ENCODE measurements at places on chromosomes 6 and 20.

DNA sequence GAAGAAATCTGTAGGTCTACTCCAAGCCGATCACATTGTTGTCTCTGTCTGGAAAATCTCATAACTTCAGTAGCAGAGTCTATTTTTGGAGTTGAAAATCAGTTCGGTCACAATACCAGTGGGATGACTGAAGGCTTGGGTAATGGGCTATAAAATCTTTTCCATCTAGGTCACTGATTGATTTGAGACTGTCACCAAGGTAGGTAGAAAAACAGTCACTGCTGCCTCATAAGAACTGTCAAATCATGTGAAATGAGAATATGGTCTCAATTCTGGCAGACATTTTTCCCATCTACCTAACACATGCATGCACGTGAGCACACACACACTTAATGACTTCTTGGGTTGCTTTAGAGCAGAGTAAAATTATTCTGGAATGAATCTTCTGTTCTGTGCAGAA, 1162.8 kb upstream of the CITED2 start:
- no peak for DNase-seq

- peak; percentile 39 for DNase-seq
Measured at GRCh38 chr6:25442898-25443297, 163.7 kb downstream of the CARMIL1 start.

DNA sequence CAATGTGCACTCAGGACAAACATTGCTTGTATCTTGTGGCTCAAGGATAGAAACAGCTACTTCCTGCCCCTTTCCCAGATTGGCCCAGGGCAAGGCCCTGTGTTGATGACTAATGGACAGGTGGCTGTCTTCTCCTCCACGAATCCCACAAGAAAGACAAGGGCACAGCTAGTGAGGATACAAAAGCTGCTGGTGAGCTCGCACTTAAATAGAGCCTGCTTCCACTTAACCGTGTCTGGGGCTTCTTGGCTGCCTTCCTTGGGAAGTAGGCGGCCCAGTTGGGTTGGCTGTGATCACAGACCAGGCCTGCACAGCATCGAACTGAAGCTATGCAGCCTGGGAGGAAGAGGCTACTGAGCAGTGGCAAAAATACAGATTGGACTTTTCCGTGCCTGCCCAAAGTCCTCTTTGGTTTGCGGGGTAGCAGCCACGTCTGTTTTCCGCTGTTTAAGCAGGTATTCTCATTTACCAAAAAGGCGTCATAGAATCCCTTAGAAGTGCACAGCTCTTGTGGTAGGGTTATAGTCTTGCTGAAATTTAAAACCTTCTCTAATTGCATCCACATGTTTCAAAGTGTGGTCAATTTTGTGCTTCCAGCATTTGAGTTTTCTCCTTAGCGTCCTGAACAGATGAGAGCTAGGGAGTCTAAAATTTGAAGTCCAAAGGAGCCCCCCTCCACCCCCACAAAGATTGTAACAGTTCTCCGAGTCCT, 23.0 kb upstream of the NAA20 start:
- DNase-seq: no peak

GRCh38 chr6:118908441-118908840, 14.5 kb downstream of the ASF1A start:
- DNase-seq: no peak

DNA sequence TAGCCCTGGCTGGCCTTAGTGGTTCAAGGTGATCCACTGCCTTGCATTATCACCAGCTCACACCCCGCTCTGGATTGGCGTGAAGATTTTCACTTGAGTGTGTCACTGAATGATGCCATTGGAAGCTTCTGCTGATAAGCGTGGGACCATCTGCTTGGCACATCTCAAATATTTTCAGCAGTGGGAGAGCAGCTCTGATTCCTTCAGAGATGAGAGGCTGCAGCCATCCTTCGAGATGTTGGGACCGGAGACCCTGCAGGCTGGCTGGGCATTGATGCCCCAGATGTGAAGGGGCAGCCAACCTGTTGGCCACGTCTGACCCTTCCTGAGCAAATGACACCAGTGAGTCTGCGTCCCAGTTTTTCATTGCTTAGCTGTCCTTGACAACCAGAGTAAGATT, at the start of gene MAS1:
TSS of gene MAS1 (plus strand) at position 197 of the 400 bp plus-strand sequence. CDS start 15,968 bp downstream, outside the sequence.
- DNase-seq: no peak
